ENCODE measurements at places on chromosomes 1 and 21. TPM values are rescaled to one million over a fixed set of nuclear protein-coding genes. Genes with fewer than 3 reads are reported as not detected.

Gene TTC22
- not detected for total RNA-seq

- no peak for DNase-seq
Measured at GRCh38 chr1:110433213-110433612, 17.7 kb upstream of the PROK1 start.

Gene NECTIN4
- total RNA-seq = 0.53 TPM

- no peak for DNase-seq
Measured at GRCh38 chr1:233031521-233031920, 81.1 kb downstream of the NTPCR start.

- no peak for DNase-seq
Measured at GRCh38 chr1:176159993-176160392, 47.1 kb downstream of the COP1 start.

- no peak for DNase-seq
Measured at GRCh38 chr21:33402001-33402979, 923 bp upstream of the IFNGR2 start.

DNA sequence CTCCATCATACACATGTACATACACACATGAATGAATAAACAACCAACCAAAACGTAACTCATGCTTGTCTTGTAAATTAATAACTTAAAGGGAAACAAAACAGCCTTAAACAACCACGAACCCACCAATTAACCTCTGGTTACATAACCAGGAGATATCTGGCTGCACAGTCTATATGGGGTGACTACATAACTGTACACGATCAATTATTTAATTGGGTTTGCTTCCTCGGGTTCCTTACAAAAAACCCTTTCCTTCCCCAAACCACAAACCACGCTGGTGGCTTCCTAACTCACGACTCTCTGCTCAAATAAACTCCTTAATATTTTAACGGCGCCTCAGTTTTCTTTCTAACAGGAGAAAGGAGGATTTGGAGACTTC lies 744 bp downstream of the ZNF670 start:
- DNase-seq = no peak

- no peak for DNase-seq
Measured at GRCh38 chr1:208149776-208150514, 94.2 kb downstream of the PLXNA2 start.

- DNase-seq = no peak
Measured at GRCh38 chr1:966704-967300, 520 bp downstream of the PLEKHN1 start.

Gene DHDDS
- 41.7 TPM for total RNA-seq

DNA sequence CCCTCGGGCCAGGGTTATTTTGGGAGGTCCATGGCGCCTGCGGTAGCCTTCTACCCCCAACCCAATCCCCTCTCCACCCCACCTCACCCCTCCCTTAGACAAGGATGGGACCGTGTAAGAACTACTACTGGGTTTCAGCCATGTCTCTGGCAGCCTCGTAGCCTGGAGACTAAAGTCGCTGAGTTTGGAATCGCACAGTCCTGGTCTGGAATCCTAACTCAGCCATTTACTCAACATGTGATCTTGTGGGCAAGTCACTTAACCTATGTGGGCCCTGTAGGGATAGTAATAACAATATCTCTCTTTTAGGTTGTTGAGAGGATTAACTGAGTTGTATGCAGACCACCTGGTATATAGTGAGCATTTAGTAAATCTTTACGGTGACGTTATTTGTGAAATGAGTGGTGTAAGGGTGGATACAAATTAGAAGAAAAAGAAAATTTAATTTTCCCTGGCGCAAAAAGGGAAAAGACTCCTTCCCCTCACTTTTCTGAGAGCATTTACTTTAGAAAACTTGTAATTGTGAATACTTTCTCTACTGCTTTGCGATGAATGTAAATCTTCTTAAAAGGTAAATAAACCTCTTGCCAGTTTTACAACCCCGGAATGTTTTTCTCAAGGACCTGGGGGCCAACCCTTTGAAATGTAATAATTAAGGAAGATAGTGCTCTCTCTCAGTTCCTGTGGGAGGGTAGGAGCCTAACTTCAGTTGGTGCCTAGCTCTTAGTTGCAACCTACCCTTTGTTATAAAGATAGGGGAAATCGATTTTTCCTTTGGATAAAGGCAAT lies 615 bp upstream of the MRPS15 start:
- DNase-seq = no peak

DNA sequence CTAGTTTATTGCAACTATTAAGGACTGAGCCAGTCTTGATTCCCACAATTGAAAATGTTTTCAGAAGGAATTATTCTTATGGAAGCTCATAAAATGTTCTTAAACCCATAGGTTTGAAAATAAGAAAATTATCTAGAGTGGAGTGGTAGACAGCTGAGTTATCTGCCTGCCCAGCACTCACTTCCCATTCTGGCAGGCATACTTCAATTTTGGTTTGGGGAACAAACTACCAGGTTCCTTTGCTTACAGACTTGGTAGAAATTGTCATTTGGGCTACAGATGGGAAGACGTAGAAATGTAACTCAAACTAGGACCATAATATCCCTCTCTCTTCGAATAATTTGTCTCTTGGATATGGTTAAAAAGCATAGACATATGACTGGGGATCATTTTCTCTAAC lies 18.4 kb downstream of the JUN start:
- no peak for DNase-seq

Gene TMIGD3
- total RNA-seq = not detected

- DNase-seq = no peak
Measured at GRCh38 chr1:154405747-154406571, 816 bp downstream of the IL6R start.

- no peak for DNase-seq
Measured at GRCh38 chr1:58649555-58649954, 50.3 kb downstream of the MYSM1 start.

Gene LRRC3
- total RNA-seq = 0.71 TPM

GRCh38 chr1:2802421-2802961 lies 998 bp upstream of the TTC34 start:
- DNase-seq = no peak

Gene KRTAP12-2
- not detected for total RNA-seq

Gene HUNK
- not detected for total RNA-seq

DNA sequence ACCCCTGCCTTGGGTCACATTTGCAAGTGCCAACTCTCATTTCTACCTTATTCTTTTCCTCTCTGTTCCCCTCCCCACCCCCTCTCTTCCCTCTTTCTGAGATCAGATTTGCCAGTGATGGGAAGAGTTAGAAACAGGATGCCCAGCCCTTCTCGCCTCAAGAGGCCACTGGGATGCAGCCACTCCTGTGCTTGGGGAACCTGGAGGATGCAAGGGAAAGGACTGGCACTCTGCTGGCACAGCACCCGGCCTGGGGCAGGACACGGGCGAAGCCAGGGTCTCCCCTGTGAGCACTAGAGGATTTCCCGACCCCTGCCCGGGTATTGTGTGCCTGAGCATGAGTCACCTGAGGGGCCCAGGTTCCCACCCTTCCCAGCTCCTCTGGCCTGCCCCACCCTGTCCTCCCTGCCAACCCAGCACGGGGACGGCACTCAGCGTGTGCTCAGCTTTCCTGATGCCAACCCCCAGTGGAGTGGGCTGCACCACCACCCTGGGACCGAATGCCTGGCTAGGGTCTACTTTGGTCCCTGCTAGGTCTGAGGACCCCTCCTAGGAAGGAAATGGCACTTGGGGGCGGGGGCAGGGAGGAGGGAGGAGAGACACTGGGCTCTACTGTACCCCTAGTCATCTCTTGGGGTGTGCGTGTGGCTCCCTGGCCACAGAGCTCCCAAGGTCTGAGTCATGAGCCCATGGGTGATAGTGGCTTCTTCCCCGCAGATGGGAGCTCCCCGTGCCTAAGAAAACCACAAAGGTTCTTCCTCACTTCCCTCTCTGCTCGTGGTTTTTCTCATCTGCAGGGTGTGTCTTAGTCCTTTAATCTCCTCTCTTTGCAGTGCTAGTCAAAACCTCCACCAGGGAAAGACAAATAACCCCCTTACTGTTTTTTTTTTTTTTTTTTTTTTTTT lies 12.4 kb downstream of the LMNA start:
- DNase-seq = no peak

Data from pulmonary artery endothelial cell (primary cell).